ENCODE measurements at places on chromosomes 6 and 20.

GRCh38 chr6:133218852-133219251 is 22.3 kb upstream of the EYA4 start:
- no peak for DNase-seq

DNA sequence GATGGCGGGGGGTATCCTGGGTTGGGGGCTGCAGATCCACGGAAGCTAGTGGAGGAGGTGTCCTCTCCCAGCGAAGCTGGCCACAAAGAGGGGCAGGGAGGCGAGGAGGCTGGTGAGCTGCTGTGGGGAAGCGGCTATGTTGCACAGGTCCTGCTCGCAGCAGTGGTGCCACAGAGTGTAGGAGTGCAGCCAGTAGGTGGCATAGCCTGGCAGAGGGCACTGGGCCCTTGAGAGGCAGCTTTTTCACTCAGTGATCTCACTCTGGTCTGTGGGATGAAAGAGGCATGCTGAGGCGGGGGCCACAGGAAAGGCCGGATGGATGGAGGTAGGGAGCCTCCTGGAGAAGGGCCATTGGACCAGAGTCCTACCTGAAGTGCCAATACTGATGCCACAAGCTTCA is 2.9 kb upstream of the LY6G6D start:
- no peak for DNase-seq

GRCh38 chr6:35449287-35449881 is 2.8 kb upstream of the FANCE start:
- peak; percentile 69 for DNase-seq

DNA sequence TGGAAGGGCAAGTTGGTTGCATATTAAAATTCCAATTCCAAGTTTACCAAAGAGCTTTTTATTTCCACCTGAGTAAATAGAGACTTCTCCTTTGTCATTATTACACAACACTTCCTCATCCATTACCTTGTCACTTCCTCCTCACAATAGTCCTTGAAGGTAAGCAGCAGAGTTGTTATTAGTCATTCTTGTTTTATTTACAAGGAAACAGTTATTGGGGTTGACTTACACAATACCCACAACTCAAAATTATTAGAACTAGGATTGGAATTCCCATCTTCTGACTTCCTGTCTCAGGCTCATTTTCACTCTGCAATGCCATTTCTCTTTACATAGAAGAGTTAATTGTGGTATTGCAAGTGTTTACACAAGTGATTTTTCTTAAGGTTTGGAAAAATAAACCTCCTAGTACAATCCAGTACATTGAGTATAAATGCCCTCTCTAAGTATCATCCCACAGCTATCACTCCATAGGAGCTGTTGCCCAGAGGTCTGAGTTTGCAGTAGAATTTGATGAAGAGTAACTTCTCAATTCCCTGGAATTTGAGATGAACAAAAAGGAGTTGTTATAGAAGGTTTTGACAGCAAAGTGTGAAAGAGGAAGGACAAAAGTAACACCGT is 28.9 kb upstream of the MTRF1L start:
- no peak for DNase-seq

DNA sequence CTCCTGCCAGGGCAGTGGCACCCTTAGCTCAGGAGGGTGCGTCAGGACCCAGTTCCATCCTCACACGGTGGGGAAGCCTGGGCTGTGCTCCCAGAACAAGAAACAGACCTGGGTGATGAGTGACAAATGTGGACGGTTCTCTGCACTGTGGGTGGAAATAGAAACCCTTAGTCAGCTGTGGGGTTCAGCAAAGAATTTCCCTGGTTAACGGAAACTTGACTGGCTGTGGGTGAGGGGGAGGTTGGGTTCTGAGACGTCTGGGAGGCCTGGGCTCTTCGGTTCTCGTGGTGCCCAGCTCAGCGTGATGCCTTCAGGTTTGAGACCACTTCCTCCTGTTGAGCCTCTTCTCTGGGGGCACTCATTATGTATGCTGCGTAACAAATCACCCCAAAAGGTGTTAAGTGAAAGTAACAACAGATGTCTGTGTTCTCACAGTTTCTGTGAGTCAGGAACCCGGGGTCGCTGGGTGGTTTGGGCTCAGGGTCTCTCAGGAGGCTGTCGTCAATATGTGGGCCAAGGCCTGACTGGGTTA is 53.1 kb upstream of the FAM83D start:
- DNase-seq = no peak

DNA sequence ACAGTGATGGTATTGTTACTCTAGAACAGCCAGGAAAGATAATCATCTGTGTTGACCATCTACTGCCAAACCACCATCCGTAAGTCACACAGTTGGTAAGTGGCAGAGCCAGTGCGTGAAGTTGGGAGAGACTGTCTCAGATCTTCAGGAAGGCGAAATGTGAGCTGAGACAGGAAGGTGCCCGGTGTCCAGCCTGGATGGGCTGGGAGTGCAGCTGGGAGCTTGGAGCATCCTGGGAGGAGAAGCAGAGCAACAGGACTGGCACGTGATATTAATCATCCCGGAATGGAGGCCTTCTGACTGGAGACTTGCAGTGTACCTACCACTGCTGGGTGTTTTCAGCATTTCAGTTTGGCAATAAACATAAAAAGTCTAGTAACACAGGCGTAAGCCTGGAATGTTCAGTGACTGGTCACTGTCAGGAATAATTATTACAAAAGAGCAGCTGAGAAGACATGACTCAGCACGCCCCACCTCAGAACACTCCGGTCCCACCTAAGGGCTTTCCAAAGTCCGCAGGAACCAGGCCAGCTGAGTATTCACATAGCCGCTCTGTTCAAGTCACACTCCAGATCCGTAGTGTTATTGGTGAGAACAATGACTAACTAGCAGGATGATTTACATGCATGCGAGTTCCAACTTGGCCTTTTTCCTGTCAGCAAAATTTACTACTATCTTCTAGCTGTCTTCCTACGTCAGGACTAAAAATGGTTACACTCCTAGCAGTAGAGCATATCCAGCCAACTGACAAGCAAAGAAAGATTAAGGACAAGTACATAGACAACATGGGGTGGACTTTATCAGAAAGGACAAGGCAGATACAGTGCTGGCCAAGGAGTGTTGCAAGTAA is 45.1 kb upstream of the PNRC1 start:
- peak; percentile 65 for DNase-seq

- DNase-seq = no peak
Observed at GRCh38 chr6:167113935-167114910, 8.7 kb upstream of the CCR6 start.

GRCh38 chr6:30447237-30447636 is 42.1 kb upstream of the HLA-E start:
- no peak for DNase-seq

DNA sequence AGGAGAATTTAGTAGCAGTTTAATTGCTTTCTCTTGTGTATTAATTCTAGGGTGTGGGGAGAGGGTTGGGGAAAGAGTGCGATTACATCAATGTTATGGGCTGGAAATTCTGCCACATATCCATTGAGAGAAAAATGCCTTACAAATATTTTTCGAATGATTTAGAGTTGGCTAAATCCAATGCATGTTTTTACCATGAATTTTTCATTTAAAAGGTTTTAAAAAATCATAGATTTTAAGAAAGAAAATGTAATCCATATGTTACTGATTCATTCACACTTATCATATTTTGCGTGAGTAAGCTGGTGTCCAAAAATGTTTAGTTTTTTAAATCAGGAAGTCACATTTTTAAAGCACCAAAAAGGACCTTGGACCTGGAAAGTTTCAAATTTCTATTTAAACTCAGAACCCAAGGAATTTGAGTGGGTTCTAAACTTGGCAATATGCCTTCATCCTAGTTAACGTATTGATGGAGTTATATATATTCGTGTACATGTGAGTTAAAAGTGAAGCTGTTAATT is 627.4 kb upstream of the CITED2 start:
- DNase-seq = no peak

DNA sequence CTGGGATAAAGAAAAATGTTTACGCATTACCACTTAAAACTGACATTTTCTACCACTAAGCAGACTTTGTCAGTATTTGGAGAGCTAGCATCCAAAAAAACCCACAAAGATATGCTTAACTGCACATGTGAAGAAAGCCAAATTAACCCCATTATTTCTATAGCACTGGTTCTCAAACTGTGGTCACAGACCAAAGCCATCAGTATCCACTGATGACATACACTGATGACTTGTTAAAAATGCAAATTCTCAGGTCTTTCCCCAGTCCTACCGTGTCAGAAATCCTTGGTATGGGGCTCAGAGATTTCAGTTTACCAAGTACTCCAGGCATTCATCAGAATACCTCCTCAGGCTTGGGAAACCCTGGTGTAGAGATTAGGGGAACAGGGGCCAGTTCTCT is 230.2 kb downstream of the PTPRK start:
- no peak for DNase-seq

DNA sequence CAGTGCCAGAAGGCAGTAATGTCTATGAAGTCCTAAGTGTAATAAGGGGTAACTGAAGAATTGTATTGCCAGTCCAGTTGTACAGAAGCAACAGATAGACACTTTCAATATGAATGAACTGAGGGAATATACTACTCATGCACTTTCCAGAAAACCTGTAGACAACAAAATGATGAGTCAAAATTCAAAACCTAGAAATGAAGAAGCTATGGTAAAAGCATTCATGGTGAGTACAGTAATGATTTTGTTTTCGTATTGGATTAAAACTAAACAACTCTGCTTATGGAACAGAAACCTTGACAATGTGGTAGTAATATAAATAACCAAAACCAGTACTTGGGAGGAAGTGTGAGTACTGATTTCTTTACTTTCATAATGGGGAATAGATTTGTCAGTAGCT is 35.0 kb downstream of the ARMC2 start:
- DNase-seq = no peak

DNA sequence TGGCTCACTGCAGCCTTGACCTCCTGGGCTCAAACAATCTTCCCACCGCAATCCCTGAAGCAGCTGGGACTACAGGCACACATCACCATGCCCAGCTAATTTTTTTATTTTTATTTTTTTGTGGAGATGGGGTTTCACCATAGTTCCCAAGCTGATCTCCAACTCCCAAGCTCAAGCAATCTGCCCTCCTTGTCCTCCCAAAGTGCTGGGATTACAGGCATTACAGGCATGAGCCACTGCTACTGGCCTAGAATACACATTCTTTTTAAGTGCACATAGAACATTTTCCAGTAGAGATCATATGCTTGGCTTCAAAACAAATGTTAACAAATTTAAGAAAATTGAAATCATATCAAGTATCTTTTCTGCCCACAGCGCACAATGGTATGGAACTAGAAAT is 176.8 kb upstream of the MARCKS start:
- no peak for DNase-seq

- peak; percentile 48 for DNase-seq
Observed at GRCh38 chr6:25311331-25311840, 32.2 kb downstream of the CARMIL1 start.

- peak; percentile 73 for DNase-seq
Observed at GRCh38 chr20:25076731-25077609, 5.0 kb downstream of the VSX1 start.

GRCh38 chr20:20206788-20207187 is 154.5 kb downstream of the CFAP61 start:
- DNase-seq = no peak

GRCh38 chr20:3777716-3778629 is 3.3 kb downstream of the SPEF1 start:
- peak; percentile 79 for DNase-seq

DNA sequence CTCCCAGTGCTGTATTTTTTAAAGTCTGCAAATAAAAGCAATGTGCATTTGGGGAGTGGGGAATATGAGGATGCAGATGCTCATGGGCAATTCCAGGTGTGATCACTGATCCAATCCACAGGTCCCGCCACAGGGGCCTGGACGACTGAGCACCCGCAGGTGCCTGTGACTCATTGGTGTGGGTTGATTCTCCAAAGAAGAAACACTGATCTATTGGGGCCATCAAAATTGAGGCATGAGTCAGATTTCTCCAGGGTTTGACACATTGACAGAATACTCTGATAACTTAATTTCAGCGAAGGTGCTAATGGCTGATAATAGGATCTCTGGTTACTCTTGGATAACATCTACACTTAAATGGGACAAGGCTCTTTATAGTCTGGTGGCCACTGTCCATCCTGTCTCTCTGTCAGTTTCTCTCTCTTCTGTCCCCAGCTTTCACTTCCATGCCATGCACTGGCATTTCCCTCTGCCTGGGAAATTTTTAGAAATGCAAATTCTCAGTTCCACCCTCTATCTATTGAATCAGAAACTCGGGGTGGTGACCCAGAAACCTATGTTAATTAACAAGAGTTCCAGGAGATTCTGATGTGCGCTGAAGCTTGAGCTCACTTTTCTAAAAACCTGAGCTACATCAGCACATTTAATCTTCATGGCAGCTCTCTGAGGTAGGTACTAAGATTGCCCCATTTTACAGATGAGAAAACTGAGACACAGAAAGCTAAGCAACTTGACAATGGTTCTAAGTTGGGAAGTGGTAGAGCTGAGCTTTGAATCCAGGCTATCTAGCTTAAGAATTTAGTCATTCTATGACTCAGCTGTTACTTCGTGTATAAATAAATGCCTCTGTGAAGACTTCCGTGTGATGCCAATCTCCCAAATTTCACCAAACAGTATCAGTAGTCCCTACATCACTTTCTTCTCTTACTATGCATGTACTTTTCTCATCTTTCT is 10.2 kb upstream of the RCAN2 start:
- no peak for DNase-seq

- no peak for DNase-seq
Observed at GRCh38 chr6:120077489-120077888, 727.9 kb upstream of the MAN1A1 start.

DNA sequence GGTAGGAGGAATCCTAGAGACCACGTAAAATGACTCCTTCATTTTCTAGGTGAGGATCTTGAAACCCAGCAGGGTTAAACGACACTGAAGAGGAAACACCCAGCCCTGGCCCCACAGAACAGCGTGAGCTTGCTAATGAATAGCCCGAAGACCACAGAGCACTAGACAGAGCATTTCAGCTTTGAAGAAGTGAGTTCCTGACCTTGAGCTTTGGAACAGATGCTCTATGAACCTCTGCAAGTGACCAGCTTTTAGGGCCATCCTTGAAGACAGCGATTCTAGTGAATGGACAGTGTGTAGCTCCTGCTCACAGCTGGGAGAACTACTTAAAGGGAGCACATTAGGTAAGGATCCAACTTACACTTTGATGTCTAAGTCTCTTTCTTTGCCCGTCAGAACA is 74.0 kb upstream of the FRMD1 start:
- DNase-seq = no peak

- peak; percentile 98 for DNase-seq
Observed at GRCh38 chr20:31608251-31608945, 3.3 kb downstream of the ID1 start.

GRCh38 chr6:150684161-150684560 is 84.5 kb downstream of the PLEKHG1 start:
- no peak for DNase-seq

DNA sequence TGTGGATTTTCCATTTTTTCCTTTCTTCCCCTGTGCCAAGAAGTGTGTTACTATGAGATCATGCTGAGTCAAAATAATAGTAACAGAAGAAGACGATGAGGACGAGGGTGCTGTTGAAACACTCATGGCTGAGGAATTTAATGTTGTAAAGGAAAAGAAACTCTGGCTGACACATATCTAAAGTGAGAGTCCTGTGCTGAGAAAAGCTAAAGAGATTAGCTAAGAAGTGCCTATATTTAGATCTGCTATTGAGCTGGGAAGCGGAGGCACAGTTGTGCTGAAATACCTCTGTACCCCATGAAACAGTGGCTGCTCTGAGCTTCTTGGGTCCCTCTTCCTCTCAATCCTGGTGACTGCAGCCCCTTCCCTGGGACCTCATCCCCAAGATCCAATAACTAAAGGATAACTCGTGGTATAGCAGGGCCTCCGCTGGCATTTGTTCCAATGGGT is 1.1 kb upstream of the SYTL3 start:
- DNase-seq = no peak

GRCh38 chr6:48766349-48766748 is 655.4 kb upstream of the PTCHD4 start:
- DNase-seq = peak; percentile 1

- no peak for DNase-seq
Observed at GRCh38 chr6:81901551-81901966, 149.1 kb upstream of the TENT5A start.

- DNase-seq = peak; percentile 45
Observed at GRCh38 chr20:59751075-59751711, 146.9 kb downstream of the PHACTR3 start.
